ENCODE measurements at places on chromosomes 1 and 21. TPM values are rescaled to one million over a fixed set of nuclear protein-coding genes. Genes with fewer than 3 reads are reported as not detected.

GRCh38 chr1:56033321-56034037 lies 545.9 kb downstream of the PLPP3 start:
- no peaks in the 10 kb centered on the region for H3K36me3 ChIP-seq
- no peaks in the 10 kb centered on the region for H3K4me1 ChIP-seq
- no peak overlapping the region for H3K27ac ChIP-seq

- peaks cover 29% of the 10 kb centered on the region for H3K4me1 ChIP-seq
- H3K4me3 ChIP-seq = no peak overlapping the region
- DNase-seq = no peak
These were observed 17.5 kb upstream of the COL6A2 start for GRCh38 chr21:46080171-46081021.

GRCh38 chr1:37410815-37411214 lies 63.6 kb upstream of the ZC3H12A start:
- H3K4me3 ChIP-seq = no peak overlapping the region
- H3K27me3 ChIP-seq = no peaks in the 10 kb centered on the region
- H3K36me3 ChIP-seq = no peaks in the 10 kb centered on the region
- H3K4me1 ChIP-seq = no peaks in the 10 kb centered on the region
- peak; percentile 6 for DNase-seq

DNA sequence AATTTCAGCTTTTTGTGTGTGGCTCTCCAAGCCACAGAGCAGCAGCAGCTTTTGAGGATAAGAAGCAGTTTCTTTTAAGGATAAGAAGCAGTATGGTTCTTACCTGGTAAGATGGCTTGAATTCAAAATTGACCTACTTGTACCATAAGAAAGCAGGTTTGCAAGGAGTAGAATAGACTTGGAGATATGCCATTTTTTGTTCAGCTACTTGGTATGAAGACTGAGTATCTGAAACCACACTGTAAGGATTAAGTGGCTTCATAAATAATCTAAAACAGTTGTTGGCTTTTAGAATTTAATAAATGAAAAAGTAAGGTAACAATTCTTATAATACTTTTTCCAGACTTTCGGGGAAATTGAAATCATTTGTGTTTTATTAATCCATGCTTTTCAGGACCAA lies 74.2 kb downstream of the ATF6 start:
- H3K36me3 ChIP-seq = no peaks in the 10 kb centered on the region
- peak; percentile 28 for DNase-seq
- no peak overlapping the region for H3K27ac ChIP-seq

- H3K4me3 ChIP-seq = no peak overlapping the region
- no peaks in the 10 kb centered on the region for H3K27me3 ChIP-seq
- H3K36me3 ChIP-seq = no peaks in the 10 kb centered on the region
- no peaks in the 10 kb centered on the region for H3K4me1 ChIP-seq
- H3K27ac ChIP-seq = no peak overlapping the region
These were observed 337.1 kb upstream of the KAZN start for GRCh38 chr1:14261395-14261794.

GRCh38 chr1:185291652-185292051 lies 25.4 kb downstream of the IVNS1ABP start:
- DNase-seq = no peak
- no peak overlapping the region for H3K27ac ChIP-seq
- H3K36me3 ChIP-seq = peaks cover 1% of the 10 kb centered on the region
- H3K4me1 ChIP-seq = no peaks in the 10 kb centered on the region

DNA sequence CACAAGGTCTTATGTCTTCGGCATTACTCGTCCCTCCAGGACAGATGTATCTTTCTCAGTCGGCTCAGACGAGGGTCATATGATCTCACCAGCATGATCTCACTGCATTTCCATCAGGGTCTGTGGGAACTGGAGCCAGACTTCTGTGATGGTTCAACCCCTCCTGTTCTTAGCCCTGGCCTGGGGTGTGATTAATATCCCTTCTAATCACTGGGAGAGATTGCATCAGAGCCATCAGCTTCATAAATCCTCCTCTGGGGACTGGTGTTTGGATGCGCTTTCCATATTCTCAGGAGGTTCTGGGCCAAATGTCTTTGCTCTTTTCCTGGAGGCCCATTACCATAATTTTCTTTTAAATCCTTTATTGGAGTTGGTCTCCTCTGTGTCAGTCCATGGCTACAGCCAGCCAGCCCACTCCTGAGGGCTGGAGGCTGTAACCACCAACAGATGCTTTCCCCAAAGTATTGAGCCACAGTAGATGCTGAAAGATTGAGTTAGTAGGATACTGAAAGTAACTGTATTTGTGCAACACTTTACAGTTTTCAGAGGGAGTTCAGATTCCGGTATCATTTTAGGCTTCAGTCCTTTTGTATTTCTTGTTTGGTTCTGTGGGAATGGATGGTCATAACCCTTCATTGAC lies 20.0 kb downstream of the CACNA1E start:
- no peak overlapping the region for H3K4me3 ChIP-seq
- no peaks in the 10 kb centered on the region for H3K4me1 ChIP-seq
- H3K27me3 ChIP-seq = no peaks in the 10 kb centered on the region
- no peak overlapping the region for H3K27ac ChIP-seq
- no peaks in the 10 kb centered on the region for H3K36me3 ChIP-seq

DNA sequence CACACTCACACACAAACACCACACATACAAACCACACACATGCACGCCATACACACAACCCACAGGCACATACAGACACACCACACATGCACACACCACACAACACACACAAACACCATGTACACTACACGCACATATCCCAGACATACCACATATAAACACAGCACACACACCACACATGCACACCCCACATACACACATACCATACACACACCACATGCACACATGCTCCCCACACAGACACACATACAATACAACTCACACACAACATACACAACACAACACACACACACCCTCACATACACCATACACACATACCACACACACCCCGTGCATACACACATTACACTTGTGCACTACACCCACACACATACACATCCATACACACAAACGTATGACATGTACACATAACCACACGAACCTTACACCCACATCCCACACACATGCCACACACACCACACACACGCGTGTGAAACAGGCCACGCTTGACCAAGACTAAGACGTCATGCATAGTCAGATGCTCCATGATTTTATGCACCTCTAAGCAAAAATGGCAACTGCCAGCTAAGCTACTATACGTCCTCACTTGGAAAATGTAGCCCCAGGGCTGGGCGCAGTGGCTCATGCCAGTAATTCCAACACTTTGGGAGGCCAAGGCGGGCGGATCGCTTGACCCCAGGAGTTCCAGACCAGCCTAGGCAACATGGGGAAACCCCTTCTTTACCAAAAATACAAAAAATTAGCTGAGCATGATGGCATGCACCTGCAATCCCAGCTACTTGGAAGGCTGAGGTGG lies 77.4 kb upstream of the TMPRSS2 start:
- no peaks in the 10 kb centered on the region for H3K36me3 ChIP-seq
- no peak for DNase-seq
- H3K4me1 ChIP-seq = no peaks in the 10 kb centered on the region

DNA sequence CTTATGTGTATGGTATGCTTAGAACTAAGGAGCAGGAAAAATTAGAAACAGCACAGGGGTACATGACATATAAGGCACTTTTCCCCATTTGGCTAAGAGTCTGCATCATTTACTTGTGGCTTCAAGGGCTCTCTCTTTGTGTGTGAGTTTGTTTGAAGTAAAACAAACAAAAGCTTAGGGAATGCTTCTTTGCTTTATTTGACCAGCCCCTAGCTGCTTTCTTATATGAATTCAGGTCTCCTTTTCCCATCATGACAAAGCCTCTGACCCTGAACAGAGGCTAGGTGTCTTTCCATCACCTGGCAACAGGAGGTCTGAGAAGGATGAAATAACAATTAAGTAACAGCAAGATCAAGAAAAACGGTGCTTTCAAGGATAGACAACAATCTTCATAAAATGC lies 643.8 kb upstream of the ADGRL2 start:
- no peak overlapping the region for H3K27ac ChIP-seq
- H3K27me3 ChIP-seq = no peaks in the 10 kb centered on the region
- H3K4me1 ChIP-seq = peaks cover 3% of the 10 kb centered on the region
- no peaks in the 10 kb centered on the region for H3K36me3 ChIP-seq

- peak; percentile 64 for DNase-seq
- no peaks in the 10 kb centered on the region for H3K27me3 ChIP-seq
- no peak overlapping the region for H3K4me3 ChIP-seq
- peaks cover 5% of the 10 kb centered on the region for H3K4me1 ChIP-seq
- H3K36me3 ChIP-seq = no peaks in the 10 kb centered on the region
- H3K27ac ChIP-seq = no peak overlapping the region
These were observed 475.2 kb downstream of the SETD4 start for GRCh38 chr21:35585155-35585554.

GRCh38 chr21:26070822-26071425 lies 99.6 kb downstream of the APP start:
- peak overlapping the region; percentile 67 for H3K27ac ChIP-seq
- H3K36me3 ChIP-seq = no peaks in the 10 kb centered on the region
- peak; percentile 55 for DNase-seq
- H3K27me3 ChIP-seq = no peaks in the 10 kb centered on the region
- peaks cover 17% of the 10 kb centered on the region for H3K4me1 ChIP-seq

DNA sequence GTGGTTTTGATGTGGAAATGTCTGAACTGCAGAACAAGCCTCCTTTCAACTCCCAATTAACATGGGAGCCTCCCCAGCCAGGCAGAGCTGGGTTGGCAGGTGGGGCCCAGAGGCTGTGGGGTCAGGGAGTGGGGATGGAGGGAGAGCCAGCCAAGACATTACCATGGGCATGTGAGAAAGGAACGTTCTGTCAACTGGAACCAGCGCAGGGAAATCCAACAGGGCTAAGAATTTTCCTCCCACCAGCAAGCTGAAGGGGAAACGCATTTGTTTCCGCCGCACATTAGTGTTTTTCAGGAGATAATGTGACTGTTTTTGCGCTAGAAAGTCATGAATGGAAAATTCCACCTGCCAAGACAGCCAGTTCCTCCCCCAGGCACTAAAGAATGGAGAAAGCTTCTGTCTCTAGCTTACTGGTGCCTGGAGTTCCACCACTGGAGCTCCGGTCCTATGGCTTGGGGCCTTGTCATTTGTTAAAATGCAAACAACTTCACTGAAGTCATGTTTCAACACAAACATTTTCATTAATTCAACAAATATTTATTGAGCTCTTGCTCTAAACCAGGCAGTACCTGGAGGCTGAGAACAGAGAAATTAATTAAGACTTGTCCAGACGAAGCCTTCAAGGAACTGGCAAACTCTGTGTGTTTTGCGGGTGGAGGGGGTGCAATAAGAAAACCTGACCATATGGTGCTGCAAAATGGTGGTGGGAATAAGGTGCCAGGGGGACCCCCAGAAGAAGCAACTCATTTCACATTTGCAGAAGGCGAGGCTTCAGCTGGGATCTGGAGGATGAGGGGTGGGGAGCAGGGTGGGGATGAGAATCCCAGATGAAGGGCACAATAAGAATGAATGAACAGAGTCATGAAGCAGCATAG lies 305.1 kb downstream of the MATN1 start:
- H3K4me3 ChIP-seq = no peak overlapping the region
- H3K27ac ChIP-seq = no peak overlapping the region
- H3K4me1 ChIP-seq = no peaks in the 10 kb centered on the region
- DNase-seq = no peak
- H3K27me3 ChIP-seq = no peaks in the 10 kb centered on the region

Gene MFSD2A
- total RNA-seq = 1.2 TPM

Gene PPM1J
- 1.0 TPM for total RNA-seq

Gene SLAMF9
- total RNA-seq = not detected

Gene KCNJ9
- under 0.01 TPM for total RNA-seq

Gene OR6N1
- total RNA-seq = not detected

Gene PLEKHO1
- 65.6 TPM for total RNA-seq
